Thoracic aorta (tissue), 2 donors: ENCODE measurements at places on chromosomes 13 and 19.

DNA sequence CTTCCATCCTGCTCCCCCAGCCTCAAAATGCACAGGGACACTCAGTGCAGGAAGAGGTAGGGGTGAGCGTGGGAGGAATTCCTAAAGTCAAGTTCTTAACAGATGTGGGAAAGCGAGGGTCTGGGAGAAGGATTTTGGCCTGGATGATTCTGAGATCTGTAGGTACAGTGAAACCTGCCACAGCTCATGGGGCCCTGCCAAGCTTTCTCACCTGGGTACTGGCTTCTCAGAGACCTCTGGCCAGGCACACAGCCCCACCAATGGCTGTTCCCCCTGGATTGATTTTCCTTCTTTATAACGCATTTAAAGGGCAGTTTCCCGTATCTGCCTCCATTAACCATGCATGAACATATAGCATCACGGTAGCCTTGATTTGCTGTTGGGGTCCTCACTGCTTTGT, 47.0 kb upstream of the GSX1 start:
- no peak for DNase-seq

DNA sequence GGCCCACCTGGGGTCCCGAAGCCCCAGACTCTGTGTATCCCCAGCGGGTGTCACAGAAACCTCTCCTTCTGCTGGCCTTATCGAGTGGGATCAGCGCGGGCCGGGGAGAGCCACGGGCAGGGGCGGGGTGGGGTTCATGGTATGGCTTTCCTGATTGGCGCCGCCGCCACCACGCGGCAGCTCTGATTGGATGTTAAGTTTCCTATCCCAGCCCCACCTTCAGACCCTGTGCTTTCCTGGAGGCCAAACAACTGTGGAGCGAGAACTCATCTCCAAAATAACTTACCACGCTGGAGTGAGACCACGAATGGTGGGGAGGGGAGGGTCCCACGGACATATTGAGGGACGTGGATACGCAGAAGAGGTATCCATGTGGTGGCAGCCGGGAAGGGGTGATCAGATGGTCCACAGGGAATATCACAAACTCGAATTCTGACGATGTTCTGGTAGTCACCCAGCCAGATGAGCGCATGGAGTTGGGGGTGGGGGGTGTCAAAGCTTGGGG, 1.0 kb upstream of the ICAM5 start:
- DNase-seq, result no peak

DNA sequence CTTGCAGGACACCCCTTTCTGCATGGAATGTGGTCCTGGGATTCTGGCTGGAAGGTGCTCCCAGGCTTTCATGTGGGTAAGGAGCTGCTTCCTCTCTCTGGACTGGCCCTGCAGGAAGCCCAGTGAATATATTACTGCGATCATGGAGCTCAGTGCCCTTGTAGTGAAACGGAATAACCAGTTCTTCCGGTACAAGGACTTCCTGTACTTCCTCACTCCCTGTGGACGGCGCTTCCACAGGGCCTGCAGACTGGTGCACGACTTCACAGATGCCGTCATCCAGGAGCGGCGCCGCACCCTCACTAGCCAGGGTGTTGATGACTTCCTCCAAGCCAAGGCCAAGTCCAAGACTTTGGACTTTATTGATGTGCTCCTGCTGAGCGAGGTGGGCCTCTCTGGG, 8.0 kb downstream of the CYP4F8 start:
- DNase-seq, result no peak

- no peak for DNase-seq
Measured at GRCh38 chr19:10566658-10567410, 1.0 kb upstream of the KRI1 start.

GRCh38 chr13:104871456-104871855, 1664.0 kb downstream of the EFNB2 start:
- DNase-seq, result no peak

DNA sequence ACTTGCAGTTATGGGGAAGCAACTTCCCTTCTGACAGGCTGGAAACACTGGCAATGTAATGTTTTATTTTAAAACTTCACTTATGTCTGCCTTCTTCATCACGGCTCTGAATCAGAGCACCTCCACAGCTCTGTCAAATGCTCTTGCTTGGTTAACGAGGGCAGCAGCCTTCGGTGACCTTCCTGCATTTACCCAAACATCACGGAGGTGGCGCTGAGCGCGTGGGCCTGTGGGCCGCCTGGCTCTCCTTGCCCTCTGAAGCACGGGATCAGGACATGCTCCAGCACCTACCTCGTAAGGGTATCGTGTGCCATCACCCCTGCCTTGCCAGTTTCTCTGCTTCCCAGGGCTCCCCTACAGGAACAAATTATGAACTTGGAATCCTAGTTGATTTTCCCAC, 310.0 kb downstream of the TEX29 start:
- no peak for DNase-seq

DNA sequence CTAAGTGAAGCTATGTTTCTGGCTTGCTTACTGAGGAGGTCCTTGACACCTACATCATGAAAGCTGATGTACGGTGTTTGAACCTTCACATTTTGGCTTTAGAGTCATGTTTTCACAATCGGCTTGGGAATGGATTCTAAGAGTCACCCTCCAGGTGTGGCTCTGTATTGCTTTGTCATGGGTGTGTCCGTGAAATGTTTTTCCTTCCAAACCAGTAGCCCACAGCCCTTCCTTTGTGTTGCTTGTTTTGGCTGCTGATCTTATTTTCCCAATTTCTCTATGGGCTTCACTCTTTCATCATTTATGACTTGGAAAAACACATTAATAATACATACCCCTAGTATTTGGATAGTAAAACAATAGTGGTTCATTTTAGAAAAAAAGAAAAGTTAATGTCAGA, 240.6 kb downstream of the GGACT start:
- no peak for DNase-seq

DNA sequence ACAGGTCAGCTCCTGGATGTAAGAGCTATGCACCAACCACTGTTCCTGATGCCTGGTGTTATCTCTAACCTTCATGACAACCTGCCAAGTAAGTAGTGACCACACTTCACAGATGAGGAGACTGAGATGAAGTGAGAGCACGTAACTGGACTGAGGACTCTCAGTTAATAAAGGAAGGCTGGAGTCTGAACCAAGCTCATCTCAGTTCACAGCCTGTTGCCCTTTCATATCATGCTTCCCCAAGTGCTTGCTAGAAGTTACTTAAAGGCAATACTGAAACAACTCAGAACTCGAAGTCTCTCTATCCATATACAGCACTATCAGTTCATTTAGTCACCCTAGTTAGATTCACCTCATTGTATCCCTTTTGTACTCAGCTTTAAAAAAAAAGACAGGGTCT, 119.7 kb downstream of the ABCC4 start:
- no peak for DNase-seq

GRCh38 chr13:109667056-109667455, 119.3 kb downstream of the IRS2 start:
- no peak for DNase-seq

GRCh38 chr19:3684817-3685410, 15.4 kb downstream of the PIP5K1C start:
- no peak for DNase-seq

DNA sequence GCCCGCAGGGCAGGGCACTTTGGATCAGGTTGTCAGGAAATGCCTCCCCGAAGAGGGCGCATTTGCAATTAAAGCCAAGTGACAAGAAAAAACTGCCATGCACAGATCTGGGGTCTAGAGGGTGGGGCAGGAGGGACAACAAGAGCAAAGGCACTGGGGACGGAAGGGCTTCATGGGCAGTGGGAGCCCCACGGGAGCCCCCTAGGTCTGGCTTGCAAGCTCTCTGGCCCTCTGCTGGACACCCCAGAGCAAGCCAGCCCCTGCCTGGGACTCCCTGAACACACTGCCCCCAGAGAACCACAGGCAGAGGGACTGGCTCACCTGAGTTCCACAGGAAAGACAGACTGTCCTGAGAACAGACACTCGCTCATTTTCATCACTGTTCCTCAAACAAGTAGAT, 30.2 kb upstream of the C19orf12 start:
- no peak for DNase-seq

GRCh38 chr19:5504114-5504513, 48.9 kb downstream of the ZNRF4 start:
- DNase-seq, result no peak

- no peak for DNase-seq
Measured at GRCh38 chr13:103312467-103312866, 246.2 kb upstream of the SLC10A2 start.

- no peak for DNase-seq
Measured at GRCh38 chr19:28794301-28794700, 418.6 kb downstream of the UQCRFS1 start.

DNA sequence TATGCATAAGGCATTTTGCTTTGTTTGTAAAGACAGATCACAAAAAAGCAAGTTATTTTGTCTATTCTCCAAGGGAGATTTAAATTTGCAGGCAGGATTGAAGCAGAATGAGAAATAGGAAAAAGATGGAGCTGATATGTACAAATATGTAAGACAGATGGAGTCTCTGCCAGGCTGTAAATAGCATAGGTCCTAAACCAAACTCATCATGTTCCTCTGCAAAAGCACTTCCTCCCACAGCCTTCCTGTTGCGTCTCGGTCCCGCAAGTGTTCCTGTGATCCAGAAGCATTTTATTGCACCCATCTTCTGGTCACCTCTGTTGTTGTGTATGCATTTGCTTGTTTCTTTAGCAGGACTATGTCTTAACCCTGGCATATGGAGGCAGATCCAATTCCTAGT, 95.7 kb upstream of the CLDN10 start:
- DNase-seq, result no peak

- DNase-seq, result no peak
Measured at GRCh38 chr19:6576869-6577475, 14.0 kb downstream of the CD70 start.

DNA sequence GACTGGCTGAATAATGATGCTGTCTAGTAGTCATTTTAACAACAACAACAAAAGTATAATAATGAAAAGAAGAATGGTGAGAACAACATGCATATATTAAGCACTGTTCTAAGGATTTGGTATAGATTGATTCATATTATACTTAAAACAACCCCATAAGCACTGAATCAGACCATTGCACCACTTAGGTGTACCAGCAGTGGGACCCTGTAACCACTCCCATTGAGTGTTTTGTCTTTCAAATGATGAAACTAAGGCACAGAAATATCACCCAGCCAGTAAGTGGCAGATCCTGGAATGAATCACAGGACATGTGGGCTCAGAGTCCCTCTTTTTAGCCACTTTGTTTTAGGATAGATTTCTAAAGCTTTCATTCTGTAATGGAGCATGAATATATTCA, 14.9 kb upstream of the TNFSF11 start:
- no peak for DNase-seq

- DNase-seq, result no peak
Measured at GRCh38 chr13:114149774-114150740, 17.6 kb upstream of the RASA3 start.

DNA sequence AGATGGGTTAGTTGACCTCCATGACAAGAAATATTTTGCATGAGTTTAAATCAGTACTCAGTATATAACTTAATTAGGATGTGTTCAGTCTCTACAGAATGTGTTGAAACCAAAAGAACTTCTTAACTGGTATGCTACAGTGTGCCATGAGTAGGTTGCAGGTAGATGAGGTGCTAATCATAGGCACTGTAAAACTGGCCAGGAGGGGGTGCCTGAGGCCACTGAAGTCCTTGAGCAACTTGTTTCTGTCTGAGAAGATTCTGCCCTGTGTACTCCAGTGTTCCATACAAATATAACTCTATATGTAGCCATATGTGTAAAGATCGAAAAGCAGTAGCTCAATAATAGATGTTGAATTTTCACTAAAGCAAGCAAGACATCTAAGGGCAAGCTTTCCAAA, 549.2 kb upstream of the KLF12 start:
- no peak for DNase-seq

DNA sequence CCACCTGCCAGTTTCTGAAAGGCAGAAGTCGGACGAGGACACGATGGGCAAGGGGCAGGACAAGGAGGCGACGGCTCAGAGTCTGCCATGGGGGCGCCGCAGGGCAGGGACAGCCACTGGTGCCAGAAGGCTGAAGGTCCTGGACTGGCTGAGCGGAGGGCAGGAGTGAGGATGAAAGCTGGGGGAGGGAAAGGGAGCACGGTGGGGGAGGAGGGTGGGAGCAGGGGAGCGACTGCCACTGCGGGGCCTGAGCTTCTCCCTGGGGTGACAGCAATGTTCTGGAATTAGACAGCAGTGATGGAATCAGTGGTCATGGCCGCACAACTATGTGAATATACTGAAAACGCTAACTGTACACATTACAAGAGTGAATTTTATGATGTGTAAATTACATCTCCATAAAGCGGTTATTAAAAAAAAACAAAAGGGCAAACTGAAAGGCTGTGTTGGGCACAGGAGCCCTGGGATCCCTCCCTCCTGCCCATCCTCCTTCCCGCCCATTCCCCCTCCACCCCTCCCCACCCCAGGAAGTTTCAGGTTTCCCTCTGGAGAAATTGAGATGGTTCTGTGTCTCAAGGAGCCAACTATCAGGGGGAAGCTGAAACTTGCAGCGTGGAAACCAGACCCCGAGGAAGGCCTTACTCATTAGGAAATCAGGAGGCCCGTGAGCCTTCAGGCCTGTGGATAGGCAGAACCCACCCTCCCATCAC, 15.9 kb downstream of the MLLT1 start:
- no peak for DNase-seq

- no peak for DNase-seq
Measured at GRCh38 chr19:5632657-5633056, 9.8 kb downstream of the SAFB start.

- DNase-seq, result no peak
Measured at GRCh38 chr13:101880581-101880980, 428.1 kb downstream of the ITGBL1 start.

DNA sequence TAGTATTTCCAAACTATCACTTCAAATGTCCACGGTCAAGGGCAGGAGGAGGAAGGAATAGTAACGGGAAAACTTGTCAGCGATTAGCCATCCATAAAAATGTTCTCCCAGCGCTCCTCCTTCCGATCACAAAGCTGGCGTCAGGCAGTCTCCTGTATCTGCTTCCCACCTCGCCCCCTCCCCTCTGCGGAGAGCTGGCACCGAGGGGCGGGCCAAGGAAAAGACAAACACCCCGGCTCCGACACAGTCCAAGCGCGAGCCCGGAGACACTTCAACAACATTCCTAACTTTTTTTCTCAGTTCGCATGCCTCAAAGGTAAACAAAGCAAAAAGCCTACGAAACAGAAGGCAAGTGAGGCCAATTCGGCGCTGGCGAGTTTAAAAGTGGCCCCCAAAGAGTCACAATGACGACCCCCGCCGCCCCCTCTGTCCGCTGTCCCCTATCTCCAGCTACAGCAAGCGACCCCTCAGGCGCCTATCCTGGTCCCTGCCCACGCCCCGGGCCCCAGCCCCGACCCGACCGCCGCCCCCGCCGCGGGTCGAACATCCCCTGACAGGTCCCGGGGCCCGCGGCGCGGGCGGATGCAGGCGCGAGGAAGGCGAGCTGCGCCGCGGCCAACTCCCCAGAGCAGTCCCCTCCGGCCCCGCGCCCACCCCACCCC, 736 bp downstream of the SMAD9 start:
- peak; percentile 5 for DNase-seq
